Adipocyte (in vitro differentiated cells): ENCODE measurements at places on chromosomes 13 and 19.

DNA sequence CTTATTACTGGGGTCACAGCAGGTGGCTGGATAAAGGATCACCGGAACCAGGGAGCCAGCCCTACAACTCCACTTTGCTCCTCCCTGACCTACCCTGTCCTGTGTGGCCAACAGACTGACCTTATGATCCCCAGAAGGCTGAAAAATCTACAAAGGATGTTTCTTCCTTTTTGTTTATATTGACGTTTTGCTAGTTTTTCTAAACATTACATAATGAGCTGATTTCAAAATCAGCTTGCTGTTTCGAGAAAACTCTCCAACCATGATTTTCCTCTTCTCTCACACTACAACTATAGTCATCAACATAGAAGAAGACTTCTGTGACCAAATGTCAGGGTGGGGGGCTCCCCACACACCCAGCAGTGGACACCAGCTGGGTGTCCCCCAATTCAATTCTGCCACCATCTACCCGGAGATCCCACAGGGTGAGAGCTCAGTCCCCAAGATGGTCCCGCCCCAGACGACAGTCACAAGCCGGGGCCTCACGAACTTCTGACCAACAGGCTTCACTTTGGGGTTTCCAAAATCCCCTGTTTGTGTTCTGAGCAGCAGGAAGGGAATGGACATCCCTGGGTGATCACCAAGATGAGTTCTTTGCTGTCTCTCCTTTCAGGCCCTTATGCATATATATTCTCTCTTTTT is 35.0 kb downstream of the ZNF536 start:
- DNase-seq = no peak

DNA sequence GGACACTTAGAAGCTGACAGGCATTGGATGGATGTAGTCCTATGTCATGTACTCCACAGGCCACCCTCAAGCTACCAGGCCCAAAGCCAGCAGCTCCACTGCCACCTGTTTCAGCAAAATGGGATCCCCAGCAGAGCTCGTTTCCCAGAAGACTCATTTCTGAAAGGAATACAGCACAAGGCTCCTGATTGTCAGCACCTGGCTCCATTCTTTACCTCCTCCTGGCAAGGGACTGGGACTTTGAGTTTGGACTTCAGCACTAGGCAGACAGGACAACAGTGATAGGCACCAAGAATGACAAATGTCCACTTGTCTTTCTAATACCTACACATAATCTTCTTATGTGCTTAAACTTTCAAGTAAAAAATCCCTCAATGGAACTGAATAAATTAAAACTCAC is 150.4 kb upstream of the RXFP2 start:
- DNase-seq = no peak

DNA sequence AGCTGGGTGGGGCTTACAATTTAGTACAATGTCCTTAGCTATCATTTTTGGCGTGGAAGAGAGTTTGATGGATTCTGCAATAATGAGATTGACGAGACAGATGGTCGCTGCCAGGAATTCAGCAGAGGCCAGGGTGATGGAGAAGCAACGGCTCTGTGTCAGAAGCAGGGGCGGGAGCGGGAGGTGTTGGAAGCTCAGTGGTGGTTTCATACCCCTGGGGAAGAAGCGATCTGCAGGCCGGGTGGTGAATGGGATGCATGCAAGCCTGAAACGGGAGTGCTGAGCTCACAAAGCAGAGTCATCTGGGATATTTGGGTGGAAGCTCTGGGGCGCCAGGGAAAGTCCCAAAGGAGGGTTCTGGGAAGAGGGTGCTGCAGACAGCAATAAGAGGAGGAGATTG is 370.8 kb downstream of the ZNF536 start:
- DNase-seq = no peak

DNA sequence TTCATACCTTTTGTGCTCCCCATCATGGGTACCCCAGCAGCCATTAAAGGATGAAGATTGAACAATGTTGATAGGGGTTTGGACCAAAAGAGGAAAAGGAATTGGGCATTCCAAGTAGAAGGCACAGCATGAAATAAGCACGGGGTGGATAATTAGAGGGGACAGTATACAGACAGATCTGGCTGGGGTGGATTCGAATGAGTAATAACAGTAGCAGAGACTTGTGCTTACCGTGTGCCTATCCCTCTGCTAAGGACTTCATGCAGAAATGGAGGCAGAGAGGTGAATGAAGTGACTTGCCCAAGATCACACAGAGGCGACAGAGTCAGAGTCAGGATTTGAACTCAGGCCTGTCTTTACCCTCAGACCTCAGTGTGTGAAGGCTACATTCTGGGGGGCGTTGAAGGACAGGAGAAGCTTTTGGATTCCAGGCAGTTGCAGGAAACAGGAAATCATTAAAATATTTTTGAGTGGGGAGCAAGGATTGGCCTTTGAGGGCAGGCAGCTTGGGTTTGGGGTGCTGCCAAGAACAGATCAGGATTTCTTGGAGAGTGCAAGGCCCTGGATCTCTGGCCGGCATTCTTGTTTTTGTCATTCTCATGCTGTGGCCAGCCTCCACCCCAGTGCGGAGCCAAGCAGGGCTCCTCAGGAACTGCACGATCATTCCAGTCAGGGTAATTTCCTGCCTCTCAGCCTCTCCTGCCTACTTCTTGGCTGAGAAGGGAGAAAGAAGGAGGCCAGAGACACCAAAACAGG is 18.7 kb downstream of the PAF1 start:
- peak; percentile 92 for DNase-seq

GRCh38 chr19:33465371-33465770 is 56.2 kb downstream of the PEPD start:
- no peak for DNase-seq

DNA sequence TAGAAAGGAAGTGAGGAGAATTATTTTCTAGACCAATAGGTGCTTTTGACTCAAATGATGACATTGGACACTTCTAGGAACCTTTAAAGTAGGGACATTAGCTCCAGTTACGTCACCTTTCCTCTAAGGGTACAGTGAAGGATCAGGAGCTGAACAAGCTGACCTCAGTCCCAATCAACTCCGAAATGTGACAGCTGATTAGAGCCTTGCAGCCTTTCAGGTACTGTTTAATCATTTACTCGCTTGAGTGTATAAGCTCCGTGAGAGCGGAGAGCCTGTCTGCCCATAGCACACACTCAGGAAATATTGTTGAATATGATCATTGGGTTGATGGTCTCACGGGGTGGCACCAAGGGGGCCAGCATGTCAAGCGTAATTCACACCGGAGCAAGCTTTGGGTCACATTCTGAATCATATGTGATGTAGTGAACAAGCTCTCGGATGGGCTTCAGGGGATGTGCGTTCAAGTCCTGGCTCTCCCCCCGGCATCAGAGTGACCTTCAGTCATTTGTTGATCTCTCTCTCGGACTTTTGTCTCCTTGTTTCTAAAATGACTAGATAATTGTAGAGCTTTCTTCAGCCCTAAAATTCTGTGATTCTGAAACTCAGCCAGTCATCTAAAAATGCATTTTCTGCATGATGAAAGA is 141.9 kb downstream of the ZIC5 start:
- DNase-seq = no peak

DNA sequence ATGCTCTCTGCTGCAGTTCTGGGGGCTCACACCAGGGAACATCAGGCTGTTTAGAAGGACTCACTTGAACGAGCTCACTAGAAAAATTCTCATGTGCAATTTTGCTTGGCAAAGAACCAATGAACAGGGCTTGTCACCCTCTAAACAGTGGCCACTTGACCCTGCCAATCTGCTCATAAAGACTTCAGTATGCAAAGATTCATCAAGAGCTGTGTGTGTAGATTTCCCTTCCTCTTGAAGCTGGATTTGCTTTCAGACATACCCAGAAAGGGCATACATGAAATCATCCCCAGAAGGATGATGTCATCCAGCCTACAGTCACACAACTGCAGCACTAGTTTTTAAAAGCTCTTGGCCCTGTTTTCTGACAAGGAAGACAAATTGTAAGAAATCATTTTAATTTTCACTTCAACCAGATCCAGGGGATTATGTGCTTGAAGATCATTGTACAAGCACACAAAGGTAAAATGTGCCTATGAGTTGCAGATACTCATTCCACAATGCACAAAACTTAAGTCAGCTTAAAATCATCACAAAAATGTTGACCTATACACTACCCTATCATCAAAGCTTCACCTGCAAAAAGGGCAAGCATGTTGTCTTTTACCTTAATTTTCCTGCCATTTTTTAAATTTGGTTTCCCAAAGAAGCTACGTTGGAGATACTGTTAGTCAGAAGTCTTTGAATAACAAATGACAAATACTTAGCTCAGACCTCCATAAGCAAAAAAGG is 5.2 kb upstream of the STK24 start:
- peak; percentile 74 for DNase-seq

DNA sequence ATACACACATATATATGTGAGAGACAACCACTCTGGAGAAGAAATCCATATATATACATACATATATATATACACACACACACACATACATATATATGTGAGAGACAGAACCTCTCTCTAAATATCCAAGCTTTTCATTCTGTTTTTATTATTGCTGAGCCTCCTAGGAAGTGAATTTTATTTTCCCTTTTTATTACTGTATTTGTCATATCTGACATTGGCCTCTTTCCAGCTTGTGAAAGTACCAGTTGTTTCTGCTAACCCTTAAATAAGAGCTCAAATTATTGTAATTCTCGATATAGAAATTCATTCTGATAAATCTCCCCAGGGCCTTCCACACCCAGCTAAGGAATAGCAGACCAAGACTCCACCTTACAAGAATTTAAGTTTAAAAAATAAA is 81.0 kb downstream of the NUFIP1 start:
- no peak for DNase-seq

- no peak for DNase-seq
Measured at GRCh38 chr13:39712626-39713025, 57.2 kb downstream of the COG6 start.

- DNase-seq = no peak
Measured at GRCh38 chr13:36839981-36840380, 21.0 kb downstream of the RFXAP start.

DNA sequence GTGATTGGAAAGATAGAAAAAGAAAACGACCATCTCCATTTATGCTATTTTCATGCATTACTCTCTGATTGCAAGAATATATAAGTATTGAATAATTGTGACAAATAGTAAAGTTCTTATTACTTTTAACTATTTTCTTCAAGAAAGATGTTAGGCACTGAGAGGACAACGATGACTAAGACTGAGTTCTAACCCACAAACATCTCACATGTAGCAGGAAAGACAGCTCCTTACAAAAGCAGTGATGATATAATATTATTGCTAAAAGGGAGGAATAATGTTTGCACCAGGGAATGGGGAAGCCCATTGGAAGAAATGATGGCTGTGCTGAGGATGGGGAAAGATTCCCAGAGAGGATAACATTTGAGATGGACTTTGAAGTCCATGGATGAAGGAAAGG is 22.6 kb downstream of the RXFP2 start:
- no peak for DNase-seq

DNA sequence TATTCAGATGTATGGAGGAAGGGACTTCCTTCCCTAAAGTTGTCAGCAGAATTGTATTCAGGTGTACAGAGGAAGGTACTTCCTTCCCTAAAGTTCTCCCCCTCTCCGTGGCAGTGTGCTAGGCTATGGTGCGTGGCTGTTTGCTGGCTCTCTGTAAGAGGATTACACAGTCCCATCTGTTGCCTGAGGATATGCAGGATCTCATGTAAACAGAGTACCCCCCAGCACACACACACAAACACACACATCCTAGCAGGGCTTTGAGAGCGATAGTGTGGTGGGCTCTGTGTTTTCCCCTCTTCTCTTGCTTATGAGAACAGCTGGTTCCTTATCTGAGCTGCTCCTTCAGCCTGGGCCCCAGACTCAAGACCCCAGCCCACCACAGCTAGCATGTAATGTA is 10.3 kb downstream of the NEK5 start:
- no peak for DNase-seq

- DNase-seq = peak; percentile 16
Measured at GRCh38 chr13:34224877-34225276, 406.9 kb downstream of the RFC3 start.

GRCh38 chr19:55384131-55384919 is at the start of gene TMEM238:
TSS of gene TMEM238 (minus strand) at chr19:55384292. CDS start at chr19:55384259, 33 bp downstream.
- no peak for DNase-seq

GRCh38 chr19:57269515-57270250 is 10.6 kb upstream of the ZNF460 start:
- peak; percentile 74 for DNase-seq

- no peak for DNase-seq
Measured at GRCh38 chr13:98489446-98490194, 87.3 kb downstream of the STK24 start.
